IMR-90 (cell line): ENCODE measurements at places on chromosomes 7 and 10.

DNA sequence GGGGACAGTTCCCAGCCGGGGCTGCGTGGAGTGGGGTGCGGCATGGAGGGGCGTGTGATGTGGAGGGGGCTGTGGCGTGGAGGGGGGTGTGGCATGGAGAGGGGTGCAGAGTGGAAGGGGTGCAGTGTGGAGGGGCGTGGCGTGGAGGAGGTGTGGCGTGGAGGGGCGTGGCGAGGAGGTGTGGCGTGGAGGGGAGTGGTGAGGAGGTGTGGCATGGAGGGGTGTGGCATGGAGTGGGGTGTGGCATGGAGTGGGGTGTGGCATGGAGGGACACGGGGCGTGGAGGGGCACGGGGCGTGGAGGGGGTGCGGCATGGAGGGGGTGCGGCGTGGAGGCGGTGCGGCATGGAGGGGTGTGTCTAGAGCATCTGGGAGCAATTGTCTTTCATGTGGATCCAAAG, 33.6 kb downstream of the NKX6-2 start:
- peaks cover 14% of the 10 kb centered on the region for H3K36me3 ChIP-seq
- no peaks in the 10 kb centered on the region for H3K4me1 ChIP-seq
- no peak overlapping the region for H3K4me3 ChIP-seq
- H3K27me3 ChIP-seq, result no peaks in the 10 kb centered on the region

DNA sequence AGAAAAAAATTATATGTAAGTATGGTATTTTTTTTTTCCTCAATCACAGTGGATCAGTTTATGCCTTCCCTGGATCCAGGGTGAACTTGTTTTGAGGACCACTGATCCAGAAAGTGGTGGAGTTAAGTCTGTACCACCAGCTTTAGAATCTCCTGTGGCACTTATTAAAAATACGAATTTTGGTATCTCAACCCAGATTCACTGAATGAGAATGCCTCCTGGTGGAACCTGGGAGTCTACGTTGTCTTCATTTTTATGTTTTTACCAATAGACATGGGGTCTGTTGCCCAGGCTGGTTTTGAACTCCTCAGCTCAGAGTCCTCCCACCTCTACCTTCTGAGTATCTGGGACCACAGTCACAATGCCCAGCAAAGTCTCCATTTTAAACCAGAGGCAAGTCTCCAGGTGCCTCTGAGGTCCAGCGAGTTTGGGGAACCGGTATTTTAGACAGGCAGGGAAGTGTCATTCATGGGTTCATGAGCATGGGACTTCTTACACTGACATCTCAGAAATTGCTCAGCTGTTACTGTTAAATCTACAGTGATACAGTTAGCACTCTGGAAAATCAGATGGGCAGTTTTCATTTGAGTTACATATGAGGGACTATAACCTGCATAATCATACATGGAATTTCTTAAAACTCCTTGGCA, 200.9 kb downstream of the AUTS2 start:
- H3K27me3 ChIP-seq, result no peaks in the 10 kb centered on the region
- no peak for DNase-seq
- no peaks in the 10 kb centered on the region for H3K36me3 ChIP-seq
- H3K4me1 ChIP-seq, result no peaks in the 10 kb centered on the region

GRCh38 chr10:114822444-114823076, 980 bp downstream of the FHIP2A start:
- H3K36me3 ChIP-seq, result no peaks in the 10 kb centered on the region
- peak overlapping the region; percentile 97 for H3K4me3 ChIP-seq
- no peaks in the 10 kb centered on the region for H3K27me3 ChIP-seq
- peaks cover 5% of the 10 kb centered on the region for H3K4me1 ChIP-seq

DNA sequence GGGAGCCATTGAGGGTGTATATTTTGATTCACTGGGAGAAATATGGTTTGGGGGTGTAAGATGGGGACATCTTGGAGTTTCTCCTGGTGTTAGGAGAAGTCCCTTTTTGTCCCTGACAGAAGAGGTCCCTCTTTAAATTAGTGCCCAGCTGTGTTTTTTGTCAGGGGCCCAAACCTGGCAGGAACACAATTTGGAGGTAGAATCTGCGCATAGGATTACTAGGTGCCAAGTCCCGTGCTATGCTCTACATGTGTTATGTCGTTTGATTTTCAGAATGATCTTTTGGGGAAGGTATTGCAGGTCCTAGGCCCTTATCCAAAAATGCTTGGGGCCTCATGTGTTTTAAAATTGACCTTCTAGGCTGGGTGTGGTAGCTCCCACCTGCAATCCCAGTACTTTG, 36.8 kb upstream of the HABP2 start:
- H3K27me3 ChIP-seq, result 0 out of 2 replicates have a peak, but pooled peaks cover 2% of the 10 kb centered on the region
- no peak overlapping the region for H3K4me3 ChIP-seq
- H3K4me1 ChIP-seq, result no peaks in the 10 kb centered on the region
- H3K36me3 ChIP-seq, result no peaks in the 10 kb centered on the region
- DNase-seq, result no peak

- no peaks in the 10 kb centered on the region for H3K4me1 ChIP-seq
- no peak overlapping the region for H3K27ac ChIP-seq
- H3K27me3 ChIP-seq, result no peaks in the 10 kb centered on the region
- no peak for DNase-seq
- H3K4me3 ChIP-seq, result no peak overlapping the region
Measured at GRCh38 chr7:87704590-87704989, 76.4 kb downstream of the RUNDC3B start.

- no peaks in the 10 kb centered on the region for H3K36me3 ChIP-seq
- H3K4me1 ChIP-seq, result no peaks in the 10 kb centered on the region
- H3K27ac ChIP-seq, result no peak overlapping the region
- H3K4me3 ChIP-seq, result no peak overlapping the region
Measured at GRCh38 chr10:133100706-133101415, 13.1 kb downstream of the ADGRA1 start.

DNA sequence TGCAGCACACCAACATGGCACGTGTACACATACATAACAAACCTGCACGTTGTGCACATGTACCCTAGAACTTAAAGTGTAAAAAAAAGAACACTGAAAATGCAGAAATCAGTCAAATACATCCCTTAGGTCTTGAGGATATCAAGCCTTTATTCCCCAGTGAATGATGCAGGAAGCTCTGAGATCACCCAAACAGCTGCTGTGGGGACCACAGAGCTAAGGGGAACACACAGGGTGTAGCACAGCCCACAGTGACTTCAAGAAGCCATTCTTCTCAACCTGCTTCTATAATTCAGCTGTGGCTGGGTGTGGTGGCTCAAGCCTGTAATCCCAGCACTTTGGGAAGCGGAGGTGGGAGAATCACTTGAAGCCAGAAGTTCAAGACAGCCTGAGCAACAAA, 314.9 kb downstream of the CALN1 start:
- no peak for DNase-seq
- H3K36me3 ChIP-seq, result no peaks in the 10 kb centered on the region
- no peaks in the 10 kb centered on the region for H3K27me3 ChIP-seq
- no peak overlapping the region for H3K27ac ChIP-seq
- H3K4me1 ChIP-seq, result no peaks in the 10 kb centered on the region

GRCh38 chr7:120843109-120843508, 14.8 kb downstream of the TSPAN12 start:
- H3K4me1 ChIP-seq, result peaks cover 2% of the 10 kb centered on the region; the same call in 1 of the 2 replicates
- H3K27me3 ChIP-seq, result no peaks in the 10 kb centered on the region

- H3K27me3 ChIP-seq, result no peaks in the 10 kb centered on the region
- no peaks in the 10 kb centered on the region for H3K36me3 ChIP-seq
- H3K4me1 ChIP-seq, result peaks cover 4% of the 10 kb centered on the region; the same call in 1 of the 2 replicates
- H3K27ac ChIP-seq, result peak overlapping the region; percentile 33; the same call in 1 of the 2 replicates
Measured at GRCh38 chr7:7695111-7695817, 23.1 kb downstream of the RPA3 start.

DNA sequence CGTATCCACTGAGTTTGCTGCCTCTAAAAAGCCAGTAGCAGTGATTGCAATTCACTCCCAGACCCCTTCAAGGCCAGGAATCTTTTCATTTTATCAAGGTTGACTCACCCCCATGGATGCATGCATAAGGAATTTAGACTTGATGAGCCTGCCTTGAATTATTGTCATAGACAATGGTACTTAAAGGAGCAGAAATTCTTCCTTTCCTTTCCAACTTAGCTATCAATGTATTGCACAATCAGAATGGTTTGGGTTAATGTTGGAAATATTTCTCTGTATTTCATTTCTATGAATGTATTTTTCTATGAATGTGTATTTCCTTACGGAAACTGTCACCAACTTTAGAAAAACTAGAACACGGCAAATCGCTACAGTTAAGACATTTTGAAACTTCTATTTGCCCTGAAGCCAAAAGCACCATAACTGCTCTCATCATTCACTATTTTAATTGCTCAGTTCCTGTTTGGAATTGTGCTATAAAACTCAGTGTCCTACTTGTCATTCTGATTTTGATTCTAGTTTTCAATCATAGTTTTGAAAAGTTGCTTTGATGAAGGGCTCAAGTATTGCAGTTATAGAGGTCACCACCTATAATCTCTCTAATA, 355.7 kb upstream of the AKR1E2 start:
- H3K4me1 ChIP-seq, result peaks cover 7% of the 10 kb centered on the region
- H3K4me3 ChIP-seq, result no peak overlapping the region
- peak; percentile 92 for DNase-seq
- H3K36me3 ChIP-seq, result no peaks in the 10 kb centered on the region
- H3K27me3 ChIP-seq, result no peaks in the 10 kb centered on the region
- no peak overlapping the region for H3K27ac ChIP-seq

DNA sequence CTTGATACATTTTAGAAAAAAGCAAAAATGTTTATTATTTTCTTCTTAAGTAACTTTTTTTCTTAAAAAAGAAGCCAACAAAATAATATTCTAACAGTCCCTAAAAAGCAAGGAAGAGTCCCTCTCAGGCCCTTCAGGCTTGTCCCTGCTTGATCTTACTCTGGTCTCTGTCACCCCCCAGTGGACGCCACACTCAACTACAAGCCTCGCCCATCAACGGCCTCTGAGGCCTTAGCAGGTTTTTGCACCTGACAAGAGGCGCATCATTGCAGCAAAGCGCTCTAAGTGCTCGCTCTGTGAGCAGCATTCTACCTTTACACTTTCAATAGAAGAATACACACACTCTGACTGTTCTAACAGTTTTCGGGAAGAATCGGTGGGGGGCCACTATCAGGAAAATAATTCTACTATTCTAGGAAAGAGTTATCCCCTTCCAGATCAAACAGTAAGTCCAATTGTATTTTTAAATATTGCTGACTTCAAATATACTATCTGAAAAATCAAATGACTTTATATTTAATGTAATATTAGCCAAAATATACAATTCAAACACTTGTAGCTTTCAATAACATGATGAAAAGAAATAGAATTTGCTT, 139.2 kb downstream of the USP6NL start:
- H3K4me1 ChIP-seq, result peaks cover 3% of the 10 kb centered on the region
- H3K36me3 ChIP-seq, result no peaks in the 10 kb centered on the region
- H3K27me3 ChIP-seq, result no peaks in the 10 kb centered on the region
- peak; percentile 41 for DNase-seq
- no peak overlapping the region for H3K27ac ChIP-seq

- H3K27me3 ChIP-seq, result peaks cover 2% of the 10 kb centered on the region
- H3K36me3 ChIP-seq, result no peaks in the 10 kb centered on the region; the same call in 1 of the 2 replicates
- no peaks in the 10 kb centered on the region for H3K4me1 ChIP-seq
- no peak overlapping the region for H3K27ac ChIP-seq
- no peak overlapping the region for H3K4me3 ChIP-seq
- DNase-seq, result no peak
Measured at GRCh38 chr10:122830273-122830964, 15.2 kb downstream of the CUZD1 start.

DNA sequence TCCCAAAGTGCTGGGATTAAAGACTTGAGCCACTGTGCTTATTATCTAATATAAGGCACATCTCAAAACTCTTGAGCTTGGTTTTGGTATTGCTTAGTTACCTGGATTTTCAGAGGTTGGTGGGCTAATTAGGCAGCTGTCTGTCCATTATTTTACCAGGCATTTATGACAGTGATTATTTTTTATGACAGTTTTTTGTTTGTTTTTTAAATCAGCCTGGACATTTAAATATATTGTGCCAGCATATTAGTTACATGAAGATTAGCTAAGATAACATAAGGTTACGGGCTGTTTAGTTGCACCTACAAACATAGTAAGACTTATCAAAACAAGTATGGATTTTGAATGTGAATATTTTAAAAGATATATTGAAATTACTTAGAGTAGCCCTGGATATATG, 2.6 kb upstream of the ZRANB1 start:
- no peak overlapping the region for H3K27ac ChIP-seq
- peaks cover 6% of the 10 kb centered on the region for H3K36me3 ChIP-seq
- peaks cover 19% of the 10 kb centered on the region for H3K4me1 ChIP-seq

DNA sequence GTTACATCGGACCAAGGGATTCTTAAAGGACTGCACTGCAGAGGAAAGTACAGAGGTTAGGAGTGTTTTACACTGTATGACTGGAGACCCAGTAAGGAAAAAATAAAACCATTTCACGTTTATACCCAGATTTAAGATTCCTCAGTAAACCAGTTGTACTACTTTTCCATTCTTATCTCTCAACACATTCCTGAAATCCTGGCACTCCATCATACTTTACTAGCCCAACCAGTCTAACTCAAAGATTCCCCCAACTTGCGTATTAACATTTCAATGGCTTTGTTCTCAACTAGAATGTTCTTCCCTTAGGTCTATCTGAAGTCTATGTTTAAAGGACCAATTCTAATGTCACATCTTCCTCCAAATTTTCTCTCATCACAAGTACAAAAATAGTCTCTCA, 8.0 kb downstream of the CCDC186 start:
- no peak overlapping the region for H3K27ac ChIP-seq
- no peaks in the 10 kb centered on the region for H3K27me3 ChIP-seq
- H3K4me3 ChIP-seq, result no peak overlapping the region
- no peaks in the 10 kb centered on the region for H3K36me3 ChIP-seq
- DNase-seq, result no peak

DNA sequence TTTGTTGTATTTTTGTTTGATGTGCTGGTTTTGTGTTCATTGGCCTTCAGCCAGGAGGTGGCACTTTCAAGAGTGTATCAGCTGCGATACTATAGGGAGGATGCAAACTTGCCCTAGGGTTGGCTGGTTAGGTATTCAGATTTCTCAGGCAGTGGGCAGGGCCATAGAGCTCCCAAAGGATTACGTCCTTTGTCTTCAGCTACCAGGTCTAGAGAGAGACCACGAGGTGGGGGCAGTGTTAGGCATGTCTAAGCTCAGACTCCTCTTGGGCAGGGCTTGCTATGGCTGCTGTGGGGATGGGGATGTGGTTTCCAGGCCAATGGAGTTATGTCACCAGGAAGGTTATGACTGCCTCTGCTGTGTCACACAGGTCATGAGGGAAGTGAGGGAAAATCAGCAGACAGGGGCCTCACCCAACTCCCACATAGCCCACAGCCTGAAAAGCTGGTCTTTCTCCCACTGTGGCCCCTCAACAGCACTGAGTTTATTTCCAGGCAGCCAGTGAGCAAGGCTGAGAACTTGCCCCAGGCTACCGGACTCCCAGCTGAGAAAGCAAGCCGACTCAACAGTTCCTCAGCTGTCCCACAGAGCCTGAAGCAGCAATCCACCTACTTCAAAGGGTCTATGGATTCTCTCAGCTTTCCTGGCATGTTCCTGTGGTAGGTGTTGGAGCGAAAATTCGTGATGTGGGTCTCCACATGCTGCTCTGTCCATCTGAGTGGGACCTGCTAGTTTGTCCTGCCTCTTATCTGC, 227.4 kb upstream of the COBL start:
- no peak overlapping the region for H3K4me3 ChIP-seq
- no peak for DNase-seq
- no peak overlapping the region for H3K27ac ChIP-seq
- H3K4me1 ChIP-seq, result no peaks in the 10 kb centered on the region
- H3K36me3 ChIP-seq, result no peaks in the 10 kb centered on the region

- peak overlapping the region; percentile 11; the same call in 1 of the 2 replicates for H3K27ac ChIP-seq
- peak overlapping the region; percentile 74 for H3K4me3 ChIP-seq
- no peaks in the 10 kb centered on the region for H3K36me3 ChIP-seq
- peak; percentile 43 for DNase-seq
- H3K27me3 ChIP-seq, result no peaks in the 10 kb centered on the region; the same call in 1 of the 2 replicates
- H3K4me1 ChIP-seq, result peaks cover 1% of the 10 kb centered on the region; the same call in 1 of the 2 replicates
Measured at GRCh38 chr7:148987751-148988512, 40.4 kb downstream of the PDIA4 start.
